Stimulated activated CD4-positive, alpha-beta T cell treated with anti-CD3 and anti-CD28 coated beads, Interleukin-15, amount 100 ng/mL, for 48 hours (primary cell): ENCODE measurements at places on chromosomes 13 and 19.

GRCh38 chr13:49464621-49465325 lies 20.7 kb downstream of the SETDB2 start:
- no peak for DNase-seq

DNA sequence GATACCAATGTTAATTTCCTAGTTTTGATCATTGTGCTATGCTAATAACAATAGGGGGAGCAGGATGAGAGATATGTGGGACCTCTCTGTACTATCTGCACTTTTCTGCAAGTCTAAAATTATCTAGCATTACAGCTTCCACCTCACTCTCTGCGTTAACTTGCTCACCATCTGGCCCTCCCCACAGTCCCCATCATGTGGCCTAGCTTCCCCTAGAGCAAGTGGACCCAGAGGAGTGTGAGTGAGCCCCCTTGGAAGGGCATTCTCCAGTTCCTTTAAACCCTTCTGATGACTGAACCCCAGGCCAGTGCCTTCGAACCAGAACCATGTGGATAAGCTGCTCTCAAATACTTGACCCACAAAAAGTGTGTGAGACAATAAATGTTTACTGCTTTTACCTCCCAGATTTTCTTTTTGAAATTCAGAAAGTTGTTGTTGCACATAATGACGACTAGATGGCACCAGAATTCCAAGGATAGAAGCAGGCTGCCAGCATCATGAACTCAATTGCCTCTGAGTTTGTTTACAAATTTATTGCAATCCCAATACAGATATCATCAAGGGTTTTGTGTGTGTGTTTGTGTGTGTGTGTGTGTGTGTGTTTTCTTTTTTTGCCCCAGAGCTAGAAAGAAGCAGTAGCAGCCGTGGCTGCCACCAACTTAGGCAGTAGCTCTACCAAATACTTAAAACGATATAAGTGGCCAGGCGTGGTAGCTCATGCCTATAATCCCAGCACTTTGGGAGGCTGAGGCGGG lies 49.0 kb upstream of the ZNF780A start:
- no peak for DNase-seq

DNA sequence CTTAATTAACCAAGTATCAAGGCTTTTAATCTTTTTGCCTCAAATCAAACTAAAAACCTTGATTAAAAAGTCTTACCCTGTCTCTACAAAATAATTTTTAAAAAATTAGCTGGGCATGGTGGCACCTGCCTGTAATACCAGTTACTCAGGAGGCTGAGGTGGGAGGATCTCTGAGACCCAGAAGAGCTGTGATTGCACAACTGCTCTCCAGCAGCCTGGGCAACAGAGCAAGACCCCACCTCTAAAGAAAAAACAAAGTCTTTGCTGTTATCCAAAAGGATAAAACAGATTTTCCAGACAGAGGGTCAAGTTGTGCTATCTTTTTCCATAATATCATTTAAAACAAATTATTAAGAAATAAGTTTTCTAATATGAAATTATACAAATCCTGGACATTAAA lies 26.8 kb upstream of the CEBPG start:
- no peak for DNase-seq

GRCh38 chr13:84362777-84363176 lies 480.5 kb upstream of the SLITRK1 start:
- DNase-seq, result no peak

- DNase-seq, result no peak
These were observed 106.1 kb downstream of the IRS2 start for GRCh38 chr13:109680288-109680687.

- DNase-seq, result no peak
These were observed 703.3 kb upstream of the ARGLU1 start for GRCh38 chr13:107271227-107271626.

DNA sequence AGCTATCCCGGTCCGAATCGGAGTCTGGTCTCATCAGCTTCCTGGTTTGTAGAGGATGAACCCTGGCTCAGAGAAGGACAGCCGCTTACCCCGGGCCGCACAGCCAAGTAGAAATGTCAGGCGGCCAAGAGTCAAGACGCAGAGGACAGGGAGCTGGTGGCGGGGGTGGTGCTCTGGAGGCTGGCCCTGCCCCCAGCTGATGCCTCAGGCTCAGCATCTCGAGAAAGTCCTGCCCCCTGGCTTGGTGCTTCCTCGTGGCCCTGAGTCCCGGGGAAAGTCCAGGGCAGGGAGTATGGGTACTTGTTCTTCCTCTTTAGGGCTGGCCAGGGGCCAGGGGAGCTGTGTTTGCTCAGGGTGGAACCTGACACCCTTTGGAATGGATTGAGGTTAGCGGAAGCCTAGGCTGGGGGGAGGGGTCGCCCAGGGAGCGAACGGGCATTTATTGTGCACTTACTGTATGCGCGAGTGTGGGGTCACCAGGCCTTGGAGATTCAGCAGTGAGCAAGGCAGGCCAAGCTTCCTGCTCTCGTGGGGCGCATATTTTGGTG lies 2.2 kb downstream of the TJP3 start:
- DNase-seq, result no peak

DNA sequence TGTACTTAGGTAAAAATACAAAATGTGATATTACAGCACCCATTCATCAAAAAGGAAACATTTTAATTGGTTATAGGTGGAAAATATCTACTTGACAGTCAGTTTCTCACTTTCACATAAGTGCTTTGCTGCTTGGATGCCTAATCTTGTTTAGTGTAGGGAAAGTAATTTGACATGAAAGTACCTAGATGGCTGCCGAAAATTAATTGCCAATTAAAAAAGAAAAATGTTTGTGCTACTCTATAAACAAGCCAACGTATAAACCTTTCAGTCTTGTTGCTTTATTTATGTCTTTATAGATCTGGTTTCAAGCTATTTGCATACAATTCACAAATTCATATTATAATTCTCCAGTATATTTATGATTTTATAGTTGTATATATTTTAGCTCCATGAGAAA lies 729.9 kb downstream of the DACH1 start:
- no peak for DNase-seq

DNA sequence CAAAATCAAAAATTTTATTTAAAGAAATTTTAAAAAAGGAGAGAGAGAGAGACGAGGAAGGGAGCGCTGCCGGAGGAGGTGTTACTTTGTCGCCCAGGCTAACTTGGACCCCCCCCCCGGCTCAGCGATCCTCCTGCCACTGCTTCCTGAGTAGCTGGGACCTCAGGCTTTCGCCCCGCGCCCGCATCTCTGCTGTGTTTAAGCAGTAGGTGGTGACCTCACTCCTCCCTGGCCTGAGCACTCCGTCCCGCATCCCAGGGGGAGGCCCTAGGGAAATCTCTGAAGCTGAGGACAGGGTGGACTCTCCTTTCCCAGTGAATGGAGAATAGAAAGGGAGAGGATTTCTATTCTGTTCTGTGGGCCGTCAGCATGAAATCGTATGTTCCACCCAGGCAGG lies 485 bp upstream of the ZNF845 start:
- no peak for DNase-seq

- DNase-seq, result no peak
These were observed 42.2 kb upstream of the TEX29 start for GRCh38 chr13:111278258-111278657.

DNA sequence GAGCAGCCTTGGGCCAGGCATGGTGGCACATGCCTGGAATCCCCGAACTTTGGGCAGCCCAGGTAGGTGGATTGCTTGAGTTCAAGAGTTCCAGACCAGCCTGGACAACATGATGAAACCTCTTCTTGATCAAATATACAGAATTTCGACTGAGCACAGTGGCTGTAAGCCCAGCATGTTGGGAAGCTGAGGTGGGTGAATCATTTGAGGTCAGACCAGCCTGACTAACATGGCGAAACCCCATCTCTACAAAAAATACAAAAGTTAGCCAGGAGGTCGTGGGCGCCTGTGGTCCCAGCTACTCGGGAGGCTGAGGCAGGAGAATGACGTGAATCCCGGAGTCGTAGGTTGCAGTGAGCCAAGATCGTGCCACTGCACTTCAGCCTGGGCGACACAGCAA lies 8.0 kb upstream of the NLRP7 start:
- no peak for DNase-seq

DNA sequence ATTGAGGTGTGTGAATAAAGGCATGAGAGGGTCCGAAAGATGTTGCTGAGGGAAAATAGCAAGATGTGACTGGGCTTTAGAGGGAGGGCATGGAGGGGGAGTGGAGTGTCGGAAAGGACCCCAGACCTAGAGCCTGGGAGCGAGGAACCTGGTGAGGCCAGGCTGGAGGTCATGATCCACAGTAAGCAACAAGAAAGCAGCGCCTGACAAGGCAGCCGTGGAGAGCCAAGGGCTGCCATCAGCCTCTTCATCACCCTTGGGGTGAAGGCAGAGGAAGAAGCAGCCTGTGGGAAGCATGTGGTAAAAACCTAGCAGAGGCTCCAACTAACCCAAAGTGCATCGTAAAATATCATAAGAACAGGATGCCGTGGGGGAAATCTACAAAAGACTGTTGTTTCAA lies 162.8 kb upstream of the SOX1 start:
- no peak for DNase-seq

- no peak for DNase-seq
These were observed 51.5 kb upstream of the HTR2A start for GRCh38 chr13:46948338-46948737.

DNA sequence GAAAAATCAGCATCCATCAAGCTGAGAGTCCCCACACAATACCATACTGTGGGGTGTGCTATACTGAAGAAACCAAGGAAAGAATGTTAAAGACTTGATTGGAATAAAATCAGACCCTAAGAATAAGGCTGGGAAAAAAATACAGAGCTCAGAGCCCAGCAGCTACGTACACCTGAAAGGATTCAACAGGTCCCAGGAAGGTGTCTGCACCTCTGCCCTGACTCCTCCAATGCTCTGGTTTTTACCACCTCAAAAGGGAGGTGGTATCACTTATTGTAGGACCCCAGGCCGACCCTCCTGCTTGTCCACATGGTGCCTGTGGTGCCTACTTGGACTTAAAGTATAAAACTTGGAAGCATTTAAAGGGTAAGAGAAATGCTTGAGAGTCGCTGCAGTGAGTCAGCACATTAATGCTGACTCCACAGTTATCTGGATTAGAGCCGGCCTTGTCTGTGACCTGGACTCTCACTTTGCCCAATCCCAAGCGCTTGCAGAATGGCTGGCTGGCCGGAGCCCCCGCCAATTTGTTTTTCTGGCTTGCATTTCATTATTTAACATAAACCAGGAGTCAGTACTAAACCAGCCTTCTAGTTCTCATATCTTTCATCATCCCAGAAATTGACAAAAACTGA lies 110.1 kb downstream of the FGF14 start:
- no peak for DNase-seq

- DNase-seq, result peak; percentile 95
These were observed at the start of gene SNRPA for GRCh38 chr19:40750874-40751537. TSS of gene SNRPA (plus strand) at chr19:40751203. CDS start at chr19:40751409, 206 bp downstream.

DNA sequence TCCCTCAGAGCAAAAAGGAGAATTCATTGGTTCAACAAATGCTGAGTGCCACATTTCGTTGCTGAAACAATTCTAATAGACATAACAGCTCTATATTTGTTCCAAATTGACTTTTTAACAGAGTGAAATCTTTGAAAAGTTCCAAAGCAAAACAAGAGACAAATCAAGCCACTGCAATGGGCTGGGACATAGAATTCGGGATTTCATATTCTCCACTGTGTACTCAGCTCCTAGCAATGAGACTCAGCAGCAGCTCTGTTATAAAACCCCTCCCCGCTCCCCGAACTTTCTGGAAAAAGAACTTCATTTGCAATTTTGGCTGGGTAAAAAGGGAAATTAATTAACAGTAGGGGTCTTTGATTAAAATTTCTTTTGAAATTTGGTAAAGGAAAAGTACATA lies 11.3 kb downstream of the RFX2 start:
- no peak for DNase-seq

DNA sequence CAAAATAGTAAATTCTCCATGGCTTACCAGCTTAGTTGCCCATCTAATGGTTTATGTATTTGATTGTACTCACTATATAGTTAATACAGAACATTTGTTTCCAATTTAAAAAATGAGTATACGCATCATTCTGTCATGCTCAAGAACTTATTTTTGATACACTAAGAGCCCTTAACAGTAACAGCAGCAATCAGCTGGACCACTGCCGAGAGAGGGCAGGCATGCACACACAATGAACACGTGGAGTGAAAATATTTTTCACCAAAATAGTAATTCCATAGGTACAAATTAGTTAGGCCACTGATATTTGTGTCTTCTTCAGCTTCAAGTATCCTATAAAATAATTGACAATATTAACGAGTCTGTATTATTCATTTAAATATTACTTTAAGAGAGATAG lies 109.9 kb downstream of the KLF12 start:
- no peak for DNase-seq

- no peak for DNase-seq
These were observed 124.5 kb downstream of the AKAP11 start for GRCh38 chr13:42396501-42396900.

DNA sequence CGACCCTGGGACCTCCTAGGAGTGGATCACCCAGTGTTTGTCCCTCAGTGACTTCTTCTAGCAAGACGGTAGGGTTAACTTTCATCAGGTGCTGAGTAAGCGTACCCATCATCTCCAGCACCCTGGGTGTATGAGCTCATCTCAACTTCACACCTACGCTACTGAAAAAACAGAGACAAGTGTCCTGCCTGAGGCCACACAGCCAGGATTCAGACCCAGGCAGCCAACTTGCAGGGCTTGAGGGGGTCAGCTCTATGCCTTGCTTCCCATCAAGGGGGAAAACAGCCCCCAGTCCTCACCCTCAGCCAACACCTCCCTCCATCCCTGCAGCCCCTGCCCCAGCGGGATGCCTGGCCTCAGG lies 4.6 kb downstream of the TLE2 start:
- no peak for DNase-seq

- no peak for DNase-seq
These were observed 359.8 kb upstream of the HTR2A start for GRCh38 chr13:47256618-47257017.

- no peak for DNase-seq
These were observed 897.0 kb downstream of the EFNB2 start for GRCh38 chr13:105638426-105638825.

- no peak for DNase-seq
These were observed 5.7 kb upstream of the PPP6R1 start for GRCh38 chr19:55264531-55264930.
